ENCODE measurements at places on chromosomes 2 and 18.

- DNase-seq, result no peak
Observed at GRCh38 chr2:71705171-71705960, 252.0 kb downstream of the DYSF start.

GRCh38 chr2:7392076-7392787 is 475.0 kb downstream of the RNF144A start:
- no peak for DNase-seq

GRCh38 chr2:209160800-209161588 is 262.9 kb upstream of the MAP2 start:
- no peak for DNase-seq

DNA sequence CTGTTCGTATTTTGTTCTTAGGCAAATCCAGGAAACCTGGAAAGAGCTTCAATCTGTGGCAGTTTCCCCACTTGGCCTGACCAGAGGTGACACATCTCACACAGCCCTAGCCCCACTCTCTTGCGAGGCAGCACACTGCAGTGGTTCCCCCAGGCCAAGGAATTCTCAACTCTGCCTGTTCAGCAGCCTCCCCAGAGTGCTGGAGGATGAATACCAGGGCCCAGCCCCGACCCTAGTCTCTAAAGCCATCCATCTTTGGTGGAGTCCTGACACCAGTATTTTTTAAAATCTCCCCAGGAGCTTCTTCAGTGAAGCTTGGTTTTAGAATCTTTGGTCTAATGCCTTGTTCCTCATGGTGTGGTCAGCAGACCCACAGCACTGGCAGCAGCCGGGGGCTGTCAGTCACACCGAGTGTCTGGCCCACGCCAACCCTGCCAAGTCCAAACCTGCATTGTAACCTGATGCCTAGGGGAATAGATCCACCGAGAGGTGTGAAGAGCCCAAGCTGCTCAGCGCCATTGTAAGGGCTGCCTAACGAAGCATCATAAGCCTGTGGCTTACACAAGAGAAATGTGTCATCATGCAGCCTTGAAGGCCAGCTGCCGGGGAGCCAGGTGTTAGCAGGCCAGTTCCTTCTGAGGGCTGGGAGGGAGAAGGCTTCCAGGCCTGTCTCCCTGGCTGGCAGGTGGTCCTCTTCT is 428.7 kb upstream of the ID2 start:
- DNase-seq, result no peak

GRCh38 chr18:62741118-62741566 is 25.8 kb downstream of the PHLPP1 start:
- no peak for DNase-seq

- no peak for DNase-seq
Observed at GRCh38 chr18:74519320-74520095, 14.8 kb upstream of the CNDP1 start.

- DNase-seq, result no peak
Observed at GRCh38 chr18:6010284-6010683, 115.0 kb upstream of the TMEM200C start.

GRCh38 chr18:73829146-73829545 is 318.5 kb downstream of the FBXO15 start:
- DNase-seq, result no peak

DNA sequence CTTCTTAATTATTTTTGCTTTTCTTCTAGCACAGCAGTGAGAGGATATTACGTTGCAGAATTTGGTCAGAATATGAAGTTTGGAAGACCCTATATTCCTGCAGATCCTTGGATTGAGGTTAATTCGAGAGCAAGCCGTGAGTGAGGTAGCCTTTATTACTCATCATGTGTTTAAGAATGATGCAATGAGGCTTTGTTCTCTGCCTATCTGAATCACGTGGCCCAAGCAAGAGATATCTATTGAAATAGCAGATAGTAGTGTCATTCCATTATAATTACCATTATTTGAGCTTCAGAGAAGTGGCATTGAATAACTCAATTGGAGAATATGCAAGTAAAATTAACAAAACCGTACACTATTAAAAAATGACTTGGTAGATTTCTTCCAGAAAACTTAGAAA is 641.1 kb downstream of the TMEM182 start:
- DNase-seq, result no peak

DNA sequence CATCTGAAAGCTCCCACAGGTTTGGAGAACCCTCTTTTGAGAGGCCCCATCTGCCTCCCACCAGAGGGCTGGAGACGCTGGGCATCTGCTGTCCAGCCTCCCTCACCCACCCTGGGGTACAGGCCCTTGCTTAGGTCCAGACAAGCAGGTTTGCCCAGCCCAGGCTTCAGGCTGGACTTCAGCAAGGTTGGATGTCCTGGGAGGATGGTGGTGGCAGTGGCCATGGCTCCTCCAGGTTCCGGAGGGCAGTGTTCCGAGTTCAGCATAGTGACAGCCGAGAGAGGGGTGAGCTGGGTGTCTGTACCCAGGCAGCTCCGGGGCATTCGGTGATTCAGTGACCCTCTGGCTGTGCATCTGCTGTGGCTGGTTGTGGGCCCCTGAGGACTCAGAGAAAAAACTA is 58.2 kb upstream of the HDAC4 start:
- no peak for DNase-seq

- peak; percentile 61 for DNase-seq
Observed at GRCh38 chr2:230849633-230850357, 14.9 kb upstream of the ITM2C start.

GRCh38 chr2:241867776-241868420 is 1.6 kb upstream of the RTP5 start:
- no peak for DNase-seq

- DNase-seq, result peak; percentile 10
Observed at GRCh38 chr2:20143263-20143662, 81.7 kb downstream of the SDC1 start.

DNA sequence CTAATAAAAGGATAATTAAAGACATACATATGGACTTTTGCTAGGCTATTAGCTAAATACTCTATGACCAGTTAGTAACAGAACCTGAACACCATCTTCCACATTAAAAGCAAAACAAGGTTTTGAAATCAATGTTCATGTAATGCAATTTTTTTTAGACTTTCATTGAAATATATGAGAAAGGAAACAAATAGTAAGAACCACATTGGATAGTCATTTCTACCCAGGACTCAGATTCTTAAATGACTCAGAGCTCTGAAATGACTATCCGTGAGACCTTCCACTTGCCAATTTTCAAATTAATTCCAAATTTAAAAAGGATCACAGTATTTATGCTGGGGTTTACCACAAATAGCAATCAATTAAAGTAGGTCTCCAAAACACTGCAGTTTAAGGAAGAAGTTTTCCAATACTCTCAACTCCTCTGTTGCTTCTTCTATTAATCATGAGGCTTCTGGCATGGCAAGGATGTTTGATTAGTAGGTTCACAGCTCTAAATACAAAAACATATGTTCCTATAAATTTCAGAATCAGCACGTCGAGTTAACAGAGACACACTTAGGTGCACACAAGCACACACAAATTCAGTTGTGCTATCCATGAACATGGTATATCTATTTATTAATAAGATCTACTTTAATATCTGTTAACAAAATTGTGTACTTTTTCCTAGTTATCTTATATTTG is 841.0 kb downstream of the RNF144A start:
- no peak for DNase-seq

DNA sequence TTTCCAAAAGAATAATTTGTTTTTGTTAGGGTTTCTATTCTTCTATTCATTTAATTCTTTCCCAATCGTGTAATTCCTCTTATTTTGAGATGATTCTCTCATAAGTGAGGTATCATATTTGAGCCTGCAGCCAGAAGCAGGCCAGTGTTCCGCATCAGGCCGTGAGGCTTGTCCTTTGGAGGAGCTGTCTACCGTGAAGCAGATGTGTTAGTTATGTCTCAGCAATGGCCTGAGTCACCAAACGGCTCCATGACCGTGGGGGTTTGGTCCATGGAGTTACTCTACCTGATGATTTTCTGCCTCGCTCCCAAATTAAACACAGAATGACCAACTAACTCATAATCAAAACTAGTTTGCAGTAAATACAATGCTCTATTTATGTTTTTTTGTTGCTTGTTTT is 64.2 kb upstream of the TMEM87B start:
- no peak for DNase-seq

GRCh38 chr2:119706221-119706620 is 27.2 kb downstream of the TMEM177 start:
- no peak for DNase-seq

DNA sequence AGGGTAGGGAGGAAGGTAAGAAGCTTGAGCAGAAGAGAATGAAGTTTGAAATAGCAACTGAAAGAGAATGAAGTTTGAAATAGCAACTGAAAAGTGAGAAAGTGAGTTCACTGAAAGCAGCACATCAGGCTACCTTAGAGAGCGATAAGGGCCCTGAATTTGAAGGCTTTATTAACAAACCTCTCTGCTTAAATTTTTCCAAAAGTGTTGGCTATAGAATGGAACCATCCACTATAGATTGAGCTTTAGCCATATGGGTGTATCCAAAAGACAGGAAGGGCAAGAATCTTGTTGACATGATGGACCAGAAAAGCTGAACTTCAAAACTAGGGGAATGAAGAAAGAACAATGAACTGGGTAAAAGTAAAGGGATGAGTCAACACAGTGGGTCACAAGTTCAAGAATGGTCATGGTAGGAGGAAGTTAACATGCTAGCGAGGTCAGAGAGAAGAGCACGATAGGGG is 122.5 kb downstream of the ASXL3 start:
- DNase-seq, result no peak

GRCh38 chr2:231050018-231050901 is 6.4 kb upstream of the PSMD1 start:
- DNase-seq, result no peak

GRCh38 chr18:69558052-69558451 is 157.4 kb downstream of the DOK6 start:
- DNase-seq, result no peak

DNA sequence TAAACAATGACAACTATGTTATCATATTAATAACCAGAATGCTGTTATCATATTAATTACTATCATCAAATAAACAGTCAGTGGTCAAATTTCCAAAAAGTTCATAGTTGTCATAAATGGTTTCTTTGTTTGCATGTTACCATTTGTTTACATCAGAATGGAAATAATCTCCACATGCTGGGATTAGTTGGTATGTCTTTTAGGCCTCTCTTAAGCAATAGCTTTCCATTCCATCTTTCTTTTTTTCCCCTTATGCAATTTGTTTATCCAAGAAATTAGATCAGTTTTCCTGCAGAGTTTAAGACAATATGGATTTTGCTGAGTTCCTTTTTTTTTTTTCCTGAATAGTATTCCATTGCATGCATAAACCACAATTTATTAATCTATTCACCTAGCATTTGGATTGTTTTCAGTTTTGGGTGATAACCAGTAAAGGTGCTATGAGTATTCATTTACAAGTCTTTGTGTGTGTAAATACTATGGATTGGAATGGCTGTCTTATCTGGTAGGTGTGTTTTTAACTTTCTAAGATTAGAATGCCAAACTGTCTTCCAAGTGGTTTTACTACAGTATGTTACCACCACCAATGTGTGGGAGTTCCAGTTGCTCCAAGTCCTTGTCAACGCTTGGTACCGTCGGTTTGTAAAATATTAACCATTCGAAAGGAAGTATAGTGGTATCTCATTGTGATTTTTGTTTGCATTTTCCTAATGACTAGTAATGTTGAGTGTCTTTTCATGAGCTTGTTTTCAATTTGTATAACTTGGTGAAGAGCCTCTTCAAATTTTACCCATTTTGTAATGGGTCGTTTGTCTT is 33.3 kb upstream of the TXNDC2 start:
- DNase-seq, result no peak

- no peak for DNase-seq
Observed at GRCh38 chr2:230863442-230864121, 1.2 kb upstream of the ITM2C start.

DNA sequence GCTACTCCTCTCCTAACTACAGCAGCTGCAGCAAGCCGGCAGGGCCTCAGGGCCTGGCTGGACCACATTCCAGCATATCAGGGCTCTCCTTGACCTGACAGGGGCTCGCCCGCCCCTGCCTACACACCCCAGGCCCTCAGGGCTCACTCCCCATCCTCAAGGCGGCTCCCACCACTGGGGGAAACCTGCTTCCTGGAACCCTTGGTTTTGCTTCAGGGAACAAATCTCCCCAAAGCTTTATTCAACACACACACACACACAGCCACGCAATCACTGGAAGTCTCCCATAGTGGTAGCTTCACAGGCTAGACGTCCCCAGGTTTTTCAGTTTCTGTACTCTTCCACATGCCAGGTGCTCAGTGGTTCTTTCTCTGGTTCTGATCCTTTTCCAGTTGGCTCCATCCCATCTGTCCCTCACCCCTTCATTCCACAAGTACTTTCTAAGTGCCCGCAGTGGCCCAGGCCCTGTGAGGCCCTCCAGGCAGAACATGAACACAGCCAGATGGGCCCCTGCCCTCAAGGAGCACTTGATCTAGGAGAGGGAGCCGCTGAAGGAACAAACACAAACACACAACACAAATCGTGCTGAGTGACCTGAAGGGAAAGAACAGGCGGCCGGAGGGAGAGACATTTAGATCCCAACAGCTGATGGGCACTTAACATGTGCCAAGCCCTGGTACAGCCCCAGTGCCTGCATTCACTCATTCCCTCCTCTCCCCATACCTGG is 51.1 kb downstream of the TNS1 start:
- DNase-seq, result peak; percentile 27

GRCh38 chr18:24388957-24389356 is 8.7 kb downstream of the OSBPL1A start:
- no peak for DNase-seq

GRCh38 chr2:236107536-236107935 is 60.6 kb downstream of the GBX2 start:
- no peak for DNase-seq

DNA sequence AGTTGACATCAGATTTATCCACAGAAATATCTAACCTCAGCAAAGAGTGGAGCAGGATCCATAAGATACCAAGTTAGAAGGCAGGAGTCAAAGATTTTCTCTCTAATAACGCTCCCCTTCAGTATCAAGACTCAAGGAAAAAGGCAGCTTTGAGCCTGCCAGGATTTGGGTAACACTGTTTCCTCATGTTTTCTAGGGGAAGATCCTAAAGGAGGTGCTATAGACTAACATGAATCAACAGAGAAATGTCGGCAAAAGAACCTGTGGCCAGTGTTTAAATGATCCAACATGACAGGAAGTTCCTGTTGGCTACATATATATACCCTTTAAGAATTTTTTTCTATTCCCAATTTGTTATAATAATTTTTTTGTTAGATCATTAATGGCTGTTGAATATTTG is 402.3 kb downstream of the TGIF1 start:
- DNase-seq, result no peak

- DNase-seq, result no peak
Observed at GRCh38 chr2:173943738-173944137, 21.4 kb downstream of the SP3 start.

- DNase-seq, result no peak
Observed at GRCh38 chr2:186485576-186485870, 537 bp upstream of the ZC3H15 start.

All from RWPE2 (cell line).